Breast epithelium (tissue), 4 donors: ENCODE measurements at places on chromosomes 16 and 17. TPM values are rescaled to one million over a fixed set of nuclear protein-coding genes. Genes with fewer than 3 reads are reported as not detected.

The ABCC3 gene
- total RNA-seq, result 122 TPM

The TPSD1 gene
- total RNA-seq, result 2.0 TPM

The SLC2A4 gene
- total RNA-seq, result 3.5 TPM

The CCL18 gene
- 116 TPM for total RNA-seq

GRCh38 chr16:70563636-70564035, 40.0 kb downstream of the SF3B3 start:
- no peaks in the 10 kb centered on the region for H3K27me3 ChIP-seq
- peaks cover 14% of the 10 kb centered on the region for H3K4me1 ChIP-seq
- no peak for DNase-seq
- no peak overlapping the region for H3K4me3 ChIP-seq

- H3K27ac ChIP-seq, result no peak overlapping the region
- no peak for DNase-seq
- H3K27me3 ChIP-seq, result peaks cover 96% of the 10 kb centered on the region
- H3K36me3 ChIP-seq, result no peaks in the 10 kb centered on the region
- H3K4me1 ChIP-seq, result no peaks in the 10 kb centered on the region
Observed at GRCh38 chr16:89040861-89041570, 52.6 kb upstream of the ACSF3 start.
